ENCODE measurements at places on chromosomes 6 and 20.
A peak's percentile ranks its signal among the peaks of the same experiment; 100 is the strongest.

- no peak for DNase-seq
Observed at GRCh38 chr20:56449459-56449858, 19.0 kb upstream of the RTF2 start.

DNA sequence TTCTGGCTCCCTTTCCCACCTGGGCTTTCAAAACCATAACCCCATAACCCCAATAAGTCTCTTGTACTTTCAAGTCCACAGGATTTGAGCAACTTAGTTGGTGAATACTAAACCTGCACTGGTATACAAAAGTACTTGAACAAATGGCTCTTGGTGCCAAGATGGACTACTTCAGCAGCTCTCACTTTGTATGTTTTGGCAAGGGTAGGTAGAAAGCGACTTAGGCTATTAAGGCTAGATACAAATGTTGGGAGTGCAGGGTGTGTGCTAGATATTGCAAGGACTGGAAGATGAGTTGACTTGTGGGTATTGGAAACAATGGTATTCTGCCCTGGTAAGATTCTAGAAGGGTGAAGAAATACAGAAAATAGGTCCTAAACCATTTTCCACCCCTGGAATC lies 182.6 kb upstream of the MOCS1 start:
- DNase-seq = no peak

DNA sequence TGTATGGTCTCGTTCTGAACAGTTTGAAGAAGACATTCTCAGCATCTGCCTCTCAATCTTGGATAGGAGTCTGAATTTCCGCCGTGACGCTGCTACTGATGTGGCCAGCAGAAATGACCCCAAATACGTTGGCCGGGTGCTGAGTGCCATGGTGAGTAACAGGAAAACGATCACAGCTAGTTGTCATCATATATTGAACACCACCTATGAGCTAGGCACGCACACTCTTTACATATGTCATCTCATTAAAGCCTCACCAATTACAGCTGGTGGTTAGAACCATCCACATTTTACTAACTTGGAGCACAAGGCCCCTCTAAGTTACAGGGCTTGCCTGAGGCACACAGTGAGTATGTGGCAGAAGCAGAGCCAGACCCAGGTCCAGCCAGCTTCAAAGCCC lies 17.1 kb downstream of the TGM3 start:
- no peak for DNase-seq

GRCh38 chr20:62496568-62497218 lies 20.9 kb upstream of the GATA5 start:
- no peak for DNase-seq

- no peak for DNase-seq
Observed at GRCh38 chr6:101266063-101266462, 127.4 kb upstream of the GRIK2 start.

- DNase-seq = no peak
Observed at GRCh38 chr6:95248499-95248898, 328.8 kb upstream of the MANEA start.

DNA sequence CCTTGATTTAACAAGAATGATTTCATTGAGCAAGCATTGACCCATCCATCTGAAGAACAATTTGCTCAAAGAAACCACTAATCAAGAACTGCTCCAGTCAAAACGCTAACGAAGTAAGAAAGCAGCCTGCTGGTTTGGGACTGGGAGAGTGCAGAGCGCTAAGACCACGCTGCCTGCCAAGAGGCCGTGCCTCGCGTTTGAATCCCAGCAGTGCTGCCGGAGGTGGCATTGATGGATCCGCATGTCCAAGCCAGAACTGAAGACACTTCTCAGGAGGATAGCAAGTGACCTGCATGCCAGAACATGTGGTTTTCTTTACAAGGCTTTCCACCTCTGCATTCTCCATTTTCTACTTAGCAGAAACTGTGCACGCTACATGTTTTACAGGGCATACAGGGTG lies 105.2 kb upstream of the FOXC1 start:
- DNase-seq = no peak

GRCh38 chr6:118752803-118753202 lies 101.4 kb upstream of the CEP85L start:
- no peak for DNase-seq

- no peak for DNase-seq
Observed at GRCh38 chr6:167546611-167547327, 221.9 kb downstream of the TTLL2 start.

DNA sequence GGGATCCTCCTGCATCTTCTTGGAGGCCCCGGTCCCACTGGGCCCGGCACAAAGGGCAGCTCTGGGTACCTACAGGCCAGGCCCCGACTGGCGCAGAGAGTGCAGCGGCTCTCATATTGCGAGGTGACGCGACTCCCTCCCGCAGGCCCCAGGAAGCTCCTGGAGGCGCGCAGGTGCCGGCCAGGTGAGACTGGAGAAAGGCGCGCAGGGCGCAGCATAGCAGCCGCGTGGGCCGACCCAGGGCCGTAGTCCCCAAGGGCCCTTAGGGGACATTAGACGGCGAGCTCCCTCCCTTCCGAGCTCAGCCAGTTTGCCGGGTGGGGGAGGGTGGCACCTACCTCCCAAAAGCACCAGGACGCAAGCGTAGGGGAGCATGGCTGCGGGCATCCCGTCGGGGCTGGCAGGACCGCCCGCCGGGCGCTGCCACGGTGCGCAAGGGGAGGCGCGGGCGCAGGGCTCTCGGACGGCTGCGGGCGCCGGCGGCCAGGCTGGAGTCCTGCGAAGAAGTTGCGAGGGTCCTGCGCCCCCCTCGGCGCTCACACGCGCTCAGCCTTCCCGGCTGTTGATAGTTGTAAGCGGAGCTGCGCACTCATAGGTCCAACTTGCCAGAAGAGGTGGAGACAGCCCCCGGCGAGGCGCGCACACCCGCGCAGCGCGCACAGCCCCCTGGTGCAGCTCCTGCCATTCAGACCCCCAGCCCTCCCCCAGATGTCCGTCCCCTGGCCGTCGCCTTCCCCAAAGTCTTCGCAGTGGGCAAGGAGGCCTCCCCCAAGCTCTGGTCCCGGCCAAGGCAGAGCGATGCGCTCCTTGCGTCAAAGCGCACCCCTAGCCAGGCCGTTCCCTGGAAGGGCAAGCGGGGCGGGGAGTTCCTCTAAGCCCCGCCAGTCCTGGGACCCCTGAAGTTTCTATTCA lies 622 bp downstream of the APCDD1L start:
- DNase-seq = no peak

DNA sequence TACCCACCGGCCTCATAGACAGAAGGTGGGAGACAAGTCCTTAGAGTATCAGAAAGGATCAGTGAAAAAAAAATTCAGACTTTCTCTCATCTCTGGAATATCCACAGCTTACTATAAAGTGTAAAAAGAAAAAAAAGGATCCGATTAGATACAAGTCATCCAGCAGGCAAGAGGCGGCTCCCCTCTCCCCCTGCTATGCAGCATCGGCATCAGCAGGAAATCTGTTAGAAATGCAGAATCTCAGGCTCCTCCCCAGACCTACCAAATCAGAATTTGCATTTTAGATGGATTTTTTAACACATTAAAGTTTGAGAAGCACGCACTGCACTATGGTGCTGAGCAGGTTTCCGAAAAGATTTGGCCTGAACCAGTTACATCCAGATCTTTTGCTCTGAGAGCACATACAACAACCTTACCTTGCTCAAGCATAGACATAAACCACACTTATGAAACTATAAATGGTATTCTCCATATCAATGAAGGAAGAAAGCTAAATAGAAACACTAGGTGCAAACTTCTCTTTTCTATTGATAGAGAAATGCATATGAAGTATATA lies 117.0 kb upstream of the POU3F2 start:
- no peak for DNase-seq

DNA sequence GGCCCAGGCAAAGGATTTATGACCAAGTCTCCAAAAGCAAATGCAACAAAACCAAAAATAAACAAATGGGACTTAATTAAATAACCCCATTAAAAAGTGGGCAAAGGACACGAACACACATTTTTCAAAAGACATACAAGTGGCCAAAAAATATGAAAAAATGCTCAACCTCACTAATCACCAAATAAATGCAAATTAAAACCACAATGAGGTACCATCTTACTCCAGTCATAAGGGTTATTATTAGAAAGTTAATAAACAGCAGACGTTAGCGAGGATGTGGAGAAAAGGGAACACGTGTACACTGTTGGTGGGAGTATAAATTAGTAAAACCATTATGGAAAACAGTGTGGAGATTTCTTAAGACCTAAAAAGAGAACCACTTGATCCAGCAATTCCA lies 71.1 kb downstream of the CEP162 start:
- no peak for DNase-seq

DNA sequence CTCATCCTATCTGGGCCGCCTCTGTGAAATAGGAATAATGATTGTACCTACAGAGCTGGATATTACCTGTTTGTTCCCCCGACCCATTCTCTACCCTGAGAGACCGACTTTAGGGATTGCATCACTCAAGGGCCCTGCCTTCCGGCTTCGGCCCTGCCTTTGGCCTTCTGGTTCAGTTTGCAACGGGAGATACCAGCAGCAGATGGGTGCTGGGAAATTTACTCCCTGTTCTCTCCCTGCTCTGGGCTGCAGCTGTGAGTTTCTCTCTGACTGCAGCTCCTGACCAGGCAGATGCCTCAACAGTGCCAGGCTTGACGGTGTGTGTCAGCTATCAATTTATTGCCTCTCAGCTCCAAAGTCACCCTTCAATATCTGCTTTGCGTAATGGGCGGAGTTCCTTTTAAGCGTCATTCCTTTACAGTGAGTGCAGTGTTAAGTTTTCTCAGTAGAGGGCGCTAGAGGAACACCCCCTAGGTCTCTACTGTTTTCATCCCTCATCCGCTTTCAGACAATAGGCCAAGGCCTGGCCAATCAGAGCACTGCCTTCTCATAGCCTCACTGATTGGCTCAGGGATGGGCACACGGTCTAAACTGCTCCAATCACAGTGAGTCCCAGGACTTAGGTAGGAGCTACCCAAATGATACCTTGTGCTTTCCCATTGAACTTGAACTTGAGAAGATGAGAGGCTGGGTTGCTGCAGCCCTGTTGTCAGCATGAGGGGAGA lies 30.0 kb downstream of the KCNG1 start:
- DNase-seq = peak; percentile 48

DNA sequence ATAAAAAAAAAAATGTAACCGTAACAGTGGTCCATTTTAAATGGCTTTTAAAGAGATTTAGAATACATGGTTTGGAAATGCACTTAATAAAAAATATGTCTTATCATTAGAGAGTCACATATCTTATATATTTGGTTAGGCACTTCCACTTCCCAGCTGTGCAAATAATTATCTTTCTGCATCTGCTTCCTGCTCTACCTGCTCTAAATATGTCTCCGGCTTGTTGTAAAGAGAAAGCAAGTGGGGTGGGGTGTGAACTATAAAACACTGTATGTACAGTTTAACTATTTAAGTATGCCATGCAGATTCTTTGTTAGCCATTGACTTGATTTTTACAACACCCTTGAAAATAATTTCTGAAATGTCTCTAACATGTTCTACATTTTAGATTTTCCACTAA lies 106.3 kb downstream of the NKAIN2 start:
- DNase-seq = no peak

- DNase-seq = no peak
Observed at GRCh38 chr6:30882759-30883684, 1.3 kb upstream of the DDR1 start.

GRCh38 chr20:3406481-3407039 lies 909 bp downstream of the DNAAF9 start:
- DNase-seq = no peak

GRCh38 chr20:7843613-7844012 lies 96.6 kb downstream of the HAO1 start:
- DNase-seq = no peak

DNA sequence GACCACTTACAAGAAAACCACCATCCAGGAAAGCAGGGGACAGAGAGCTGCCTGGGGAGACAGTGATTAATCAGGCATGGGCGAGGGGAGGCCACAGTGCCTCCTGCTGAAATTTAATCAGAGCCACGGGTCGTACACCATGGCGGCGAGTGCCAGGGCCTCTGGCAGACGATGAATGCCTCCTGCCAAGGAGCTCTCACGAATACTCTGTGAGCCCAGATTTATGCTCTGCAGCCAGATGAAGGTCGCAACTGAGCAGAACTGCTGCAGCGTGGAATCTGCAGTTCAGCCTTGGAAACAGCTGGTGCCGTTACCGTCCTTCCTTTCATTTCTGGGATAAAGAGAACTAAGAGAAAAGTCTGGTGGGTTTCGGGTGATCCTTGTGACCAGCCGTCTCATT lies 85.6 kb downstream of the BFSP1 start:
- no peak for DNase-seq

- no peak for DNase-seq
Observed at GRCh38 chr6:168956141-168956838, 297.4 kb downstream of the THBS2 start.

- no peak for DNase-seq
Observed at GRCh38 chr6:41546866-41547798, 951 bp downstream of the FOXP4 start.

DNA sequence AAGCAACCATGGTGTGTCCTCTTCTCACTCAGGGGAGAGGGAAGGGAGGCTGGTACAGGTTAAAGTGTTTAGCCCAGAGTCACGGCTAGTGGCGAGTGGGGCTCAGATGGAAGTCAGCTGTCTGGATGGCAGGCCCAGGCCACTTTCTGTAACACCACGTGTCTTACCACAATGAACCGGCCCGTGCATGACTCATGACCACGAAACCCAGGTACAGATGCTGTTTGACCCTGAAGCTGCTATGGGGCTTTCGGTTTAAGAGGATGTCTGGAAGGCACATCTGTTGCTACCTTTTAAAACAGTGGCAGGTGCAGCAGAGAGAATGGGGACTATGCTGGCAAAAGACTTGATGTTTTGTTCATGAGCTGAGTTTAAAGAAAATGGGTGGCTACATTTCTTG lies 36.5 kb upstream of the MPC1 start:
- peak; percentile 9 for DNase-seq

GRCh38 chr20:19602675-19603375 lies 155.2 kb upstream of the RIN2 start:
- DNase-seq = no peak

GRCh38 chr6:136236466-136237293 lies 13.4 kb downstream of the MTFR2 start:
- no peak for DNase-seq

DNA sequence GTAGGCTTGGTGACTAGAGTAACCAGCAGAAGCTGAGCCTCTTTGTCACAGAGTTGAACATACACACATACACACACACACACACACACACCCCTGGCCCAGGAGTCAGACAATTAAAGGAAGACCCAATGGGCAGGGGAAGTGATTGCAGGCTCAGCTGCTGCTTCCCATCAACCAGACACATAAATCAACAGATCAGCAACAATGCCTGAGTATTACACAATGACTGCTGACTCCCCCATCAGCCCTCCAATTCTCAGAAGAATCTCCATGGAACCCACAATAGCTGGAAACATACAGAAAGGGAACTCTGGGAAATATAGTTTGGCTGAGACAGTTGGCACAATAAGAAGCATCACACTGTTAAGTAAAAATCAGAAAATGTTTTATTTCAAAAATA lies 270.4 kb upstream of the PLCB4 start:
- no peak for DNase-seq

Measured in non-pigmented ciliary epithelial cell (primary cell).